H4 (cell line): ENCODE measurements at places on chromosomes 5 and 9. TPM values are rescaled to one million over a fixed set of nuclear protein-coding genes. Genes with fewer than 3 reads are reported as not detected.

- DNase-seq, result peak; percentile 92
Observed at GRCh38 chr9:96619491-96620180, at the start of gene CDC14B. TSS of gene CDC14B (minus strand) at chr9:96619843. CDS start at chr9:96619378, 465 bp downstream.

- DNase-seq, result no peak
Observed at GRCh38 chr5:62682059-62682458, 103.4 kb downstream of the LRRC70 start.

DNA sequence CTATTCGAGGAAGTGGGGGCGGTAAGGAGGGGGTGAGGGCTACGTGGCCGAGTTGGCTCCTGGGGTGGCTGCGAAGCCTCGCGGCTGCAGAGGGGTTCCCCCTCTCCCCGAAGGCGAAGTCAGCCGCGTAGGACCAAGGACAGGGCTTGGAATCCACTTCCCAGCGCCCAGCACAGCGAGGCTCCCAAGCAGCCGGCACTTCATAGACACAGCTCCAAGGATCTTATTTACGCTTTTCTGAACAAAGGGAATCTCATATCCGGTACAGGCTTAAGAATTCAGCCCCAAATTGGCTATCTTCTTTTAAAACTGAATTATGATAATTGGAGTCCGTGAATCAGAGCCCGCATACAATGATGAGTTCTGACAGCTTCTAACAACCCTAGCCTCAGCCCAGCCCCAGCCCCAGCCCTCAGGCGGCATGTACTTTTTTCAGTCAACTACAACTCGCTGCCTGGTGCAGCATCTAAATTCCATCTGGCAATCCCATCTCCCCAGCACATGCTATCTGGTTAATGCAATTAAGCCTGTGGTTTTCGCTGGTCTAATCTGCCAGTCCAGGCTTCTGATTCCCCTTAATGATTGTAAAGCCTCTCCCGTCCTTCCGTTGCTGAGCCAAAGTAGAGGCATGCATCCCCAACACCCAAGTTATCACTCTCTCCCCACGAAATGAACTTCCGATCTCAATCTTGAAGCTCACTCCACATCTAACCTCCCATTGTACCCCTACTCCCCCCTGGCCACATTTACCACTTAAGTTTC is 1.0 kb downstream of the ELAVL2 start:
- DNase-seq, result peak; percentile 7

DNA sequence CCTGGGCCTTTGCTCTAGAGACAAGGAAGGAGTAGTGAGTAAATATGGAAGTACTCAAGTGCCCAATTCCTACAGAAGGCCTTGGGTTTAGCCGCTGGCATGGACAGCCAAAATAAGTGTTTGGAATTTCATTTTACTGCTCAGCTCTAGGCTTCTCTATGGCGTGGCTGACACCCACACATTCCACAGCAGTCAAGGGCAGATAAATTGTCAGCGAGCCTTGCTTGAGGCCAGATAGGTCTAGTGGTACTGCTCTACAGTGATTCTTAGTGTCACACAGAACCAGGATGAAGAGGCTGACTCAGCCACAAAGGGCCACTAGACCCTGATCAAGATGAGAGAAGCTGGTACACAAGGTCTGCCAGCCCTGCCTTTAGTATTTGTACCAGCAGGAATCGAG is 111.0 kb upstream of the NFIB start:
- DNase-seq, result no peak

- DNase-seq, result no peak
Observed at GRCh38 chr9:10605388-10605787, 7.4 kb downstream of the PTPRD start.

GRCh38 chr5:82334085-82334692 is 56.0 kb upstream of the RPS23 start:
- DNase-seq, result no peak

- no peak for DNase-seq
Observed at GRCh38 chr9:126453156-126453963, 126.7 kb downstream of the MVB12B start.

GRCh38 chr9:526904-527591 is 312.4 kb downstream of the DOCK8 start:
- no peak for DNase-seq

- no peak for DNase-seq
Observed at GRCh38 chr5:139701056-139701741, 53.0 kb downstream of the CXXC5 start.

GRCh38 chr5:123367739-123368138 is 55.5 kb downstream of the CEP120 start:
- peak; percentile 22 for DNase-seq

GRCh38 chr9:34371886-34372466 is 4.7 kb downstream of the MYORG start:
- DNase-seq, result no peak

- DNase-seq, result no peak
Observed at GRCh38 chr9:136709454-136710109, 2.8 kb upstream of the DIPK1B start.

DNA sequence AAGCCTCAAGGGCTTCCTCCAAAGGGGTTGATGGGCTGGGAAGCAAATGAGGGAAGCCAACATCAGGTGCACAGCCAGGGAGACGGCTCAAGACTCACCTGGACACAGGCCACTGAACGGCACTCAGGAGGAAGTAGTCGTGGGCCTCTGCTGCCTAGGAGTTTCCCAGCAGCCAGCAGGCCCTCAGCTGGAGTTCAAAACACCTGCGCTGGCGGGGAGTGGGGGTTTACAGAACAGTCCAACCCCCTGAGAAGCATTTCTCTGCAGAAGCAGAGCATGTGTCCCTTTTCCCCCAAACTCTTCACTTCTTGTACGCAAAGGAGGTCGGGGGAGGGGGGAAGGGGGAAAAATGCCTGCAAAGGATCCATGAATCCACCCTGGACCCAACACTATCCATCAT is 2.3 kb downstream of the WHRN start:
- no peak for DNase-seq

- peak; percentile 71 for DNase-seq
Observed at GRCh38 chr5:77167695-77168121, 42.8 kb upstream of the PDE8B start.

- no peak for DNase-seq
Observed at GRCh38 chr5:85515588-85515987, 1102.2 kb upstream of the COX7C start.

The PLK2 gene
- total RNA-seq, result 56.8 and 67.3 TPM in 2 replicates

The RNF145 gene
- total RNA-seq, result 18.3 and 37.2 TPM in 2 replicates

GRCh38 chr5:94674490-94675382 is 56.3 kb downstream of the SLF1 start:
- DNase-seq, result no peak

- no peak for DNase-seq
Observed at GRCh38 chr9:81777482-81777881, 88.1 kb upstream of the TLE1 start.

The PTRH1 gene
- total RNA-seq, result 9.9 and 11.4 TPM in 2 replicates

The CSNK1G3 gene
- total RNA-seq, result 34.8 and 45.6 TPM in 2 replicates

GRCh38 chr9:28293369-28294090 is 720.2 kb upstream of the C9orf72 start:
- DNase-seq, result peak; percentile 4

GRCh38 chr9:126805554-126806262 is 868 bp downstream of the ZBTB43 start:
- peak; percentile 28 for DNase-seq

DNA sequence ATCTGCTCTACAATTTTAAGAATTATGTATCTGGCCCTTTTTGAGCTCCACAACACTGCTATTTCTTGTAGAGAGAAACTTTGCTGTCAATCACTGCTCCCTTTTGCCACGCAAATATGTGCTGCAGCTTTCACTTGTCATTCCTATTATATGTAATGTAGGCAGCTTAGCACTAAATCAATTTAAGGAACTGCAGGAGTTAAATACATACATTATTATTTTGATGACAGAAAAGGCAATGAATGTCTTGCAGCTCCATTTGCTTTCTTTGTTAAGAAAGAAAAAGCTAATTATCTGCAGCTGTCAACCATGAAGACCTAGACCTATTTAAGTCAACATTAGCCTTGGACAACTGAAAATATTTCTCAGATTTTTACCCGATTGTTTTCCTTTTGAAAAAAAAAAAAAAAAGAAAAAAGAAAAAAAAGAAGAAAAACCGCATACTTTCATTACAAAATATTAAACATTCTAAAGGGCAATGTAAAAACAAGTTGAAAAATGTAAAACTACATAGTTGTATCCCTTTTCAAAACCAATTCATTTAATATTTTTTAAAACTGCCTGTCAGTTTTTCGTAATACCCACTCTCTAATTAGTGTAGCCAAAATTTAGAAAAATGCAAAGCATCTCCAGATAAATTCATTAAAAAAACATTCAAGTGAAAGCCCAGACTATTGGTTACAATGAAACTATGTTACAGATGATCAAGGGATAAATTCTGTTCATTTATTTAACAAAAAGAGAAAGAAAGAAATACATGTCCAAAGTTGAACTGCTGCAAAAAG is 57.2 kb downstream of the RFX3 start:
- no peak for DNase-seq

The ECSCR gene
- 0.10 TPM in 1 of 2 replicates, not detected in the other for total RNA-seq

- no peak for DNase-seq
Observed at GRCh38 chr5:129958581-129958980, 54.3 kb downstream of the CHSY3 start.

GRCh38 chr5:119515192-119515591 is 62.9 kb downstream of the HSD17B4 start:
- peak; percentile 6 for DNase-seq

- DNase-seq, result no peak
Observed at GRCh38 chr9:89529243-89530035, 31.5 kb upstream of the SEMA4D start.

DNA sequence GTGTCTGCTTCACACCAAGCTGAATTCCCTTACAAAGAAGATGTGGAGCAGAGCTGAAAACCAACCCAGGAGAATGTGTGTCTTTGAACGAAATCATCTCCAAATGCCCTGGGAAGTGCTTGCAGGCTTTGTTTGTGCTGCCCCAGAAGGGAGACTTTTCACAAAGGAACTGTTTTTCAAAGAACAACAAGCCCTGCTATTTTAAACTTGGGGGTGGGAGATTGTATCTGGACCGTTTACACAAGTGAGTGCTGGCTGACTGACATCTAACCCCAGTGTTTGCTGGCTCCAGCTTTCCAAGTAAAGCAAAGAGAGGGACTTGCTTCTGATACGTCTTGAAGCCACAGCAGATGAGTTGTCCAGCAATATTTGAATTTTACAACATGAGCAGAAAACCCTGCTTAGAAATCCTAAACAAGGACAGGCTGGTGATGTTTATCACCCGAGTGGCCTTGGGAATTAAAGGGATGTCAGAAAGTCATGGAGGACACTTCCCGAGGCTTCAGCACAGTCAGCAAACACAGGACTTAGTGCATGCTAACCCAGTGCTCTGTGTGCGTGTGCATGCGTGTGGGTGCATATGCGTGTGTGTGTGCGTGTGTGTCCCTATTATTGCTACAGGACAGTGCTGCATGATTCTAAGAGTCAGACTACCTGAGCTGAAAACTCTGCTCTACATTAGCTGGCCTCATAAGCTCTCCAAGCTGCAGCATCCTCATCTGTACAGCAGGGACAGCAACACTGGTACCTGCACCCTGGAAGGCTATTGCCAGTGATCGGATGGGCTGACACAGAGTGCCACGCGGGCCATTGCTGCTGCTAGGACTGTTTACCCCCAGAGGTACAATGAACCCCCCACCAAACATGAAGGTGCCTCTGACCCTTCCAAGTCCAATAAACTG is 1.4 kb downstream of the ADAMTS12 start:
- peak; percentile 49 for DNase-seq

DNA sequence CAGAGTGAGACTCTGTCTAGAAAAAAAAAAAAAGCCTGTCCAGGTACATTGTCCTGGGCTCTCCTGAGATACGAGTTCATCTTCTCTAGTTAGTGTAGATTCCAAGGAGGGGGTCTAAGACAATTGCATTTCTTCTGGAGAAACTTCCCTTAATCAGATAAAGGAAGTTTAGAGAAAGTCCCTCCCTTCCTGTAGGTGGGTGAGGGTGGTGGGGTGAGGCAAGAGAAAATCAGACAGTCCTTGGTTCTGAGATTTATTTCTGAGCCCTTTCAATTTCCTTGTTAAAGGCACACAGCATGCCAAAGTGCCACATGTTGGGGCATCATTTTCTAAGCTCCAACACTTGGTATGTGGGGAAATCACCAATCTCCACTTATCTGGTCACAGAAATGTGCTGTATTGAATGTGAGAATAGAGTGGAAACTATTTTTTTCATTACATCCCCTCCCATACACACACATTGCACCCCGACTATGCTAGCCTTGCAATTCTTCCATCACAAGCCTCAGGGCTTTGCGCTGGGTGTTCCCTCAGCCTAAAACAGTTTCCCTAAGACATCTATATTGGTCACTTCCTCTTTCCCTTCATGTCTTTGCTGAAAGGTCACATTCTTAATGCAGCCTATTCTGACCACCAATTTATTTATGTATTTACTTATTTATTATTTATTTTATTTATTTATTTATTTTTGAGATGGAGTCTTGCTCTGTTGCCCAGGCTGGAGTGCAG is 5.1 kb upstream of the TUT7 start:
- no peak for DNase-seq

- DNase-seq, result no peak
Observed at GRCh38 chr9:135413086-135413375, 66.6 kb upstream of the PPP1R26 start.

The NEUROG1 gene
- not detected in 2 replicates for total RNA-seq
